Fibroblast of upper back skin (primary cell): ENCODE measurements at places on chromosomes 12 and 14.
A peak's percentile ranks its signal among the peaks of the same experiment; 100 is the strongest.

DNA sequence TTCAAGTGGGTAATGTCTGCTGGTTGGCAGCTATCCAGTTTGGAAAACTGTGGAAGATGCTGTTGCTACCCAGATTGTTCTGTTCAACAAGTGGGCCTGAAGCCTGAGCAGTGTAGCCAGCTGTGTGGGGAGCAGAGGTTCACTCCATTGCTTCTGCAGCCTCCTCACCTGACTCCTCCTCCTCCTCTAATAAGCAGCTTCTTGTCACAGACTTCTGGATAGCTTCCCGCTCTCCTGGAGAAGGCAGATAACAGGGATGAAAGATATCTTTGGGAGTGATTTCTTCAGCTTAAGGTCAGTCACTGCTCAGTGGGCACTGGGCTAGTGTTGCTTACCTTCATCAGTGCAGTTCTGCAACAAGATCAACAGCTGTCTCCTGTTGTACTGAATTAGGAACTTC lies 2.0 kb downstream of the POP5 start:
- DNase-seq, result no peak

- peak; percentile 16 for DNase-seq
Measured at GRCh38 chr12:64450711-64451486, 1.0 kb upstream of the TBK1 start.

DNA sequence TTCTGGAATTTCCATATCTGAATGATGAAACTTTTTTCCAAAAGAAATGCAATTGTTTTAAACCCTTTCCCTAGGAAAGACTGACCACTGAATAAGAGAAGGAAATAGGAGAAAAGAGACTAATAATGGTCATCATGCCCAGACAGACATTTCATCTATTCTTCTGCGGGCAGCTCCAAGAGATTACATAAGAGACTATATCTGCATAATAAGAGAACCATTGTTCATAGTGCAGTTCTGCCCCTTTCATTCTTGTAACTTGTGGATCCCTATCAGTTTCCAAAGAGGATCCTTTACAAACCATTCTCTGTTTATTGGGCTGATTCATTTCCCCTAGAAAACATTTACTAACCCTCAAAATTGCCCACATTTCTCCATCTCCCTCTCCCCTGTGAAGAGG lies 197.8 kb downstream of the FSCB start:
- no peak for DNase-seq

- peak; percentile 56 for DNase-seq
Measured at GRCh38 chr14:30573226-30573814, 14.4 kb downstream of the G2E3 start.

GRCh38 chr14:24340606-24341005 lies 815 bp upstream of the RIPK3 start:
- DNase-seq, result no peak

GRCh38 chr14:32104308-32104707 lies 27.2 kb downstream of the ARHGAP5 start:
- DNase-seq, result no peak
